Left cardiac atrium (tissue), 4 donors: ENCODE measurements at places on chromosomes 11 and 22.

DNA sequence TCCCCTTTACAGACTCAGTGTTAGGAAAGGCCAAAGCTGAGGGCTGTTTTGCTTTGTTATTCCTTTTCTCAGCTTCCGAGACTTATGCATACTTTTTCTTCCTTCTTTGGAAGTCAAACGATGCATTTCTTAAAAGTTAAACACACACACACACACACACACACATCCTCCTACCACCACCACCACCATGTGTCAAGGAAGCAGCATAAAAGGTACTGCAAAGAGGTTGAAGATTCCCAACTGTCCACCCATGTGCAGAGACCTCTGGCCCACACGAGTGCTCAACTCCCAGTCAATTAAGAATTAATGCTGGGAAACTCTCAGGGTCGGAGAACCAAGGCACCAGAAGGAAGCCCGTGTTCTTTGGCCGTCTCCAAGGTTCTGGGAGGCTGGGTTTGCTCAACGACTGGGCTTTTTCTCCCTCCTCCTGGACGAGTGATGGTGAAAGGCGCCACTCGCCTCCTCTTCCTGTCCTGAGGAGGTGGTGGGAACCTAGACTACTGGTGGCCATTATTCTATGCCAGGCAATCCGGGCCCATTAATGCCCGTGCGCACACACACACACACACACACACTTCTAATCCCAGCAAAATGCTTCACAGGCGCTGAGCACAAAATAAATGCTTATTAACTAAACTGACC lies 15.1 kb downstream of the MN1 start:
- DNase-seq = no peak

- DNase-seq = no peak
Measured at GRCh38 chr22:35498026-35498800, 42.4 kb upstream of the RASD2 start.

- DNase-seq = no peak
Measured at GRCh38 chr11:122832721-122833470, 5.4 kb upstream of the CRTAM start.

DNA sequence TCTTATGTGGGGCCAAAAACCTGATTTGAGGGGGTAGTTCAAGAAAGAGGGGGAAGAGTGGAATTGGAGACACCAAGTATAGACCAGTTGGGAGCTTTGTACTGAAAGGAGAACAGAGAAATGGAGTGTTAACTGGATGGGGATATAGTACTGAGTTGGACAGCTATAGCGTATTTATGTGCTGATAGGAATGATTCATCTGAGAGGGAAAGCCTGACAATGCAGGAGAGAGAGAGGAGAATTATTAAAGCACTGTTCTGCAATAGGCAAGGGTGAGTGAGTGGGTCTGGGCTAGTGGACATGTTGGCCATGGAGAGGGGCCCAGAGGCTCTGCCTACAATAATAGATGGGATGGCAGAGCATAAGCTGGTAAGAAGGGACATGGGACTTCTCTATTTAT lies 52.9 kb upstream of the PITPNB start:
- DNase-seq = no peak

GRCh38 chr11:70725739-70726138 lies 327.4 kb downstream of the CTTN start:
- DNase-seq = no peak

GRCh38 chr22:19961201-19961580 lies 19.6 kb upstream of the TXNRD2 start:
- DNase-seq = no peak
